ENCODE measurements at places on chromosomes 7 and 10.

- DNase-seq: no peak
These were observed 3.0 kb upstream of the WASL start for GRCh38 chr7:123751821-123752220.

- DNase-seq: no peak
These were observed 21.7 kb upstream of the ZNF365 start for GRCh38 chr10:62352356-62352970.

GRCh38 chr10:3806603-3807002 is 21.6 kb upstream of the KLF6 start:
- no peak for DNase-seq

DNA sequence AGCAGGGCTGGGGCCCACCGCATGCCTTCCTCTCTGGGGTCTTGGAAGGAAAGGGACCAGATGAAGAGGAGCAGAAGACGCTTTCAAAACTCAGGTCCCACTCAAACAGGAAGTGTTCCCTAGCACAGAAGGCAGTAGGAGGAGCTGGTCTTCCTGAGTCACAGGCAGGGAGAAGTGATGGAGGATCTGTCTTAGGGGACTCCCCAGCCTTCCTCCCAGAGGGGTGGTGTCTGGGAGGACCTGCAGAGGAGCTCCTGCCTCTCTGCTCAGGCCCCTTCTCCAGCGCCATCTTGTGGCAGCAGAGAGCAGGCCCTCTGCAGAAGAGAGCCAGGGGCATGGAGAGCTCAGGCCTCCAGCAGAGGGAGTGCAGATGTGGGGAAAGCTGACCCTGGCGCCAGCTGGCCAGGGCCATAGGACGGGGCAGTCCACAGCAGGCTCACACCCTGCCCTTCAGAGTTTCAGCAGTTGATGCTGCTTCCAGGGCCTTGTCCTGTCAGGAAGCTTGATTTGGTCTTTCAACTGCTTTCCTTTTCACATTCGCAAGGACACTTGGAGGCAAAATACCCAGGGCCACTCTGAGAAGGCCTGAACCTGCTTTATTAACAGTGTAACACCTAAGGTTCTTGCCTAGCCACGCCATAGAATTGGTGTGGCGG is 62.2 kb upstream of the TARP start:
- peak; percentile 80 for DNase-seq

- no peak for DNase-seq
These were observed 28.1 kb upstream of the RPA3 start for GRCh38 chr7:7746458-7746857.

GRCh38 chr10:6678211-6678803 is 98.2 kb upstream of the PRKCQ start:
- peak; percentile 37 for DNase-seq
